ENCODE measurements at places on chromosomes 7 and 10.

DNA sequence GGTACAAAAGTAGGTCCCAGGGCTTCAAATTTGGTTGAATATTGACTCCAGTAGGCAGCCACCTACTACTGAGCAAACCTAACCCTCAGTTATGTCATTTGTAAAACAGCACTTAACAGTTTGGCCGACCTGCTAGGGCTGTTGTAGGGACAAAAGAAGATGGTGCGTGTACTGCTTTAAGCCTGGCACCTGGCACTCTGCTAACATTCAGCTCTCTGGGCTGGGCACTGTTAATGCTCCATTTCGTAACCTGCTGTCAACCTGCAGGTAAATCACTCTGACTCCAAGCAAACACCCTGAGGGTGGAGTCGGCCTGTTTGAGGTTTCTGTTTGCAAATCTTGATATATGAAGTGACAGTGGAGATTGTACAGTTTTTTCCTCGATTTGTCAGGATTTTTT, 7.2 kb downstream of the ZKSCAN1 start:
- H3K27me3 ChIP-seq, result no peaks in the 10 kb centered on the region
- H3K36me3 ChIP-seq, result peaks cover 43% of the 10 kb centered on the region
- H3K4me3 ChIP-seq, result no peak overlapping the region
- H3K4me1 ChIP-seq, result no peaks in the 10 kb centered on the region

DNA sequence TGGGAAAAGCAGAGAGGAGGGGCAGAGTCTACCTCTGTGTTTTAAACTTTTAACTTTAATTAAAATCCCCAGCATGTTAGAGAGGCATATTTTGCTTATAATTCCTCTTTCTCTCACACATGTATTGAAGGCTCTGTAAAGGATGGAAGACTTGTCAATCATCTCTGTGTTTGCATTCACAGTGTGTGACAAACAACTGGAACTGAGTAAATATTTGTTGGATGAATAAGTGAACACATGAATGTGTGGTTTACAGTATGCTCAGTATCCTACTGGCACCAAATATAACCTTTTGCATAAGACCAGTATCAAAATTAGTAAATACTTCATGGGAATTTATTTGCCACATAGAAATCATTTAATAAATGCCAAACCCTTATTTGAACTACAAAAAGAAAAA, 829.0 kb downstream of the GRID1 start:
- DNase-seq, result no peak
- no peak overlapping the region for H3K27ac ChIP-seq
- H3K36me3 ChIP-seq, result no peaks in the 10 kb centered on the region
- no peak overlapping the region for H3K4me3 ChIP-seq
- no peaks in the 10 kb centered on the region for H3K4me1 ChIP-seq

DNA sequence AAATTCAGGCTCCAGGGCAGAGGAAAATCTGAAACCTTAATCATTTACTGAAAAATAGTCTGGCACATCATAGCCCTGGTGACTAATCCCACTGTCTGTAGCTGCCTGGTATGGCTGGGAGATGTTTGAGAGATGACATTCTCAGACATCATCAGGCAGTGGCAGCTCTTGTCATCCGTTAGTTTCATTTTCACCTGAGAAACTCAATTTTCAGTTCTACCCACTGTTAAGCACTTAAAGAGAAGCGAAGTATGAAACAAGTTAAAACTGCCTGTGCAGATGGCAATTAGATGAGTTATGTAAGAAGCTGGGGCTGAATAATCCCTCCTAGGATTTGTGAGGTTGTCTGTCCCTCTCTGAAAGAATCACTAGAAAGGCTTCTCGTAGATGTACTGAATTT, 150.2 kb downstream of the NSUN6 start:
- no peaks in the 10 kb centered on the region for H3K27me3 ChIP-seq
- H3K4me3 ChIP-seq, result no peak overlapping the region
- DNase-seq, result peak; percentile 72
- H3K36me3 ChIP-seq, result no peaks in the 10 kb centered on the region
- H3K27ac ChIP-seq, result no peak overlapping the region
- H3K4me1 ChIP-seq, result peaks cover 6% of the 10 kb centered on the region

- no peaks in the 10 kb centered on the region for H3K4me1 ChIP-seq
- H3K36me3 ChIP-seq, result no peaks in the 10 kb centered on the region
- DNase-seq, result no peak
- H3K27ac ChIP-seq, result no peak overlapping the region
Measured at GRCh38 chr10:92091965-92092364, 168.4 kb downstream of the BTAF1 start.

GRCh38 chr7:105278973-105279687, 109.6 kb downstream of the SRPK2 start:
- DNase-seq, result no peak
- no peaks in the 10 kb centered on the region for H3K27me3 ChIP-seq
- no peaks in the 10 kb centered on the region for H3K36me3 ChIP-seq
- H3K4me3 ChIP-seq, result no peak overlapping the region
- no peak overlapping the region for H3K27ac ChIP-seq
- H3K4me1 ChIP-seq, result no peaks in the 10 kb centered on the region

Measured in IMR-90 (cell line).